ENCODE measurements at places on chromosomes 7 and 10.

DNA sequence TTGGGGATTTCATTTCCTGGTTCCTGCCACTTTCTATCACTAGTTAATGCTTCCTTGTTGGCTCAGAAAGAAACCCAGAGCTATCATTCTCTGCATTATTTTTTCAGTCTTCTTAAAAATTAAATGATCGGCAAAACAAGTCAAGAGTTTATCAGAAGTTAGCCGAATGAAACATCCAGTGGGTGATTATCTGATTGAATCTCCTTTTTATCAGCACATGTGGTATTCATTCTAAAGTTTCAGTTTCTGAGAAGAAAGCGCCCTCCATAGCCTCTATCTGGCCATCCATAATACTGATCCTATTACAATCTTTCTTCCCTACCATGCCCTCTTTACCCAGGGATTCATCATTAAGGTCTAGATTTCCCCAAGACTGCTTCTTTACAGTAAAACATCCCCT is 71.8 kb downstream of the OSBPL3 start:
- no peak for DNase-seq

GRCh38 chr10:104750291-104750690 is 109.2 kb downstream of the SORCS3 start:
- no peak for DNase-seq

GRCh38 chr10:88608052-88608732 is 21.6 kb downstream of the LIPJ start:
- no peak for DNase-seq

DNA sequence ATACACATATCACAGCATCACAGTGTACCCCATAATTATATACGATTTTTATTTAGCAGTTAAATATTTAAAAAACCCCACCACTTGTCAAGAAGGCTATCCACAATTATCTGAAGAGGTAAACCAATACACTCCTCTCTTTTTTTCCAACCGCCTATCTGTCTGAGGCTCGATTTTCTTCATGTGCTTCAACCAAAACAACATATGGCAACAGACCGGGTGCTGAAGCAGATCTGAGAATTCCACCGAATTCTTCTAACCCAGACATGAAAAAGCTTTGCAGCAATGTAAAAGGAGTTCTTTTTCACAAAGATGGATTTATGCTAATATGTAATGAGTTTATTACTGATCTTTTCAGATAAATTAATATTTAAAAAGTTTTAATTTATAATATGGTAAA is 132.4 kb upstream of the RHEB start:
- DNase-seq, result no peak

DNA sequence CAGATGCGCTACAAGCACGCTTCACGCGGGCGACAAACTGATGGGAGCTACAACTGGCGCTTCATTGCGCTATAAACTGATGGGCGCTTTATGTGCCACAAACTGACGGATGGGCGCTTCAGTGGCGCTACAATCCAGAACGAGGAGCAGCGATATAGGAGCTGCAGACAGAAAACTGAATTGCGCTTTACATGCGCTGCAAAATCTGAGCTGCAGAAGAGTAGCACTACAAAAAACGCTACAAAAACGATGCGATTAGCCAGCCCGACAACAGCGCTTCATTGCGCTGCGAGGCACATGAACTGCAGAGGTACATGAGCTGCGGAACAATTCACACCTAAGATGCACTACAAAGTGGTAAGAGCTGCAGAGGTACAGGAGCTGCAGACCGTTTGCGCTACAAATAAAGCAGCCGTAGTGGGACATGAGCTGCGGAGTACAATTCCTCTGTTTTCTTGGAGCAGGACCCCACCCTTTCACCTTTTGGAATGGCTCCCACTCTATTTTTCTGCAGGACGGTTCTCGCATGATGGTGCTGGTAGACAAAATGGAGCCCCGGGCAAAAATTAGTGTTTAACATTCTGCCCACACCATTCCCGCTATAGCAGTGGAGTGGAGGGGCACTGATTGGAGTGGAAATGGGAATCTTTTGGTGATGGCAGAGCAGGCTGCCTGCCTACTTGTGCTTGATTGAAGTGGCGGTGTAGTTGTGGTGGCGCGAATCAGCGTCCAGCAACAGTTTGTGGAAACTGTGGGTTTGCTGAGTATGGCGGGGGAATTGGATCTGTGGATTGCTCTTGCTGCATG is 1.2 kb upstream of the SGCE start:
- no peak for DNase-seq

DNA sequence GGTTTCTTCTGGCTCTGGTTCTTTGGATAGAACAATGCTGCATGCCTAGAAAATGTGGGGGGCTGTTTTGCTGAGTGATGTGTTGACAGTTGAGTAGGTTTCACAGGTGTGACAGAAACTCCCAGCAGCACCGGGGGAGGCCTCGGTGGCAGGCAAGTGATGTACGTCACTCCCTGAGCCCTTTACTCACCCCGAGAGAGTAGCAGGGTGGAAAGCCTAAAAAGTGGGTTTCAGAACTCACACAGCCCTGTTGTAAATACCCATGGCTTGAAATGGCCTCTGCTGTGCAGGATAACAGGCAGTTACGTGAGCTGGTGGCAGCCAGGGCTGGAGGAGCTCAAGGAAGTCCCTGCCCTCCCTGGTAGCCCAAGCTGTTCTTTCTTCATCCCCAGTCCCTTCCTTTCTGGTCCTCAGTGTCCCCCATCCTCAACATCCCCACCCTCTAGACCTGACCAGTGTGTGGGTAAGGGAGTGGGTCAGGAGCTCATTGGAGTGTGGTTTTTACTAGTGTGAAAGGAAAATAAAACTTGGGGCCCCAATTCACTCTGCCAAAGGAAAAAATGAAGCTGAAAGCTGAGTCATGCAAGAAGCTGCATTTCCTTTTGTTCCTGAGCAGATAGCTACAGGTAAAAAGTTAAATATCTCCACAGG is 258.1 kb downstream of the STK31 start:
- no peak for DNase-seq

DNA sequence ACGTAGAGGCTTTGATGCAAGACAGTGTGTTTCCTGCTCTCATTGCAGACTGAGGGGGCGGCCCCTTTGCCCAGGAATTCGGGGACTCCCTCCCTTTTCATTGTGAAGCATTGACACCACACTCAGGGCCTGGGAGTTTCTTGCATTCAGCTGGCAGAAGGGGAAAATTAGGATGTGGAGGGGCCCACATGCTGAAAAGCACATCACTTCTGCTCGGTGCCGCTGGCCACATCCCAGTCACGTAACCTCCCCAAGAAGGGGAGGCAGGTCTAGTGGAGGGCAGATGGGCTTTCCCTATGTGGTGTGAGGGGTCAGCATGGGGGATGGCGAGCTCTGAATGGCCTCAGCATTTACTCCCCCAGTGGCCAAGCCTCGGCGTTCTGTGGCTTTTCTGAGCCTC is 47.9 kb downstream of the ADCY1 start:
- no peak for DNase-seq

GRCh38 chr10:34249634-34250033 is 565.5 kb downstream of the PARD3 start:
- no peak for DNase-seq

GRCh38 chr7:2242541-2243429 is 759 bp downstream of the NUDT1 start:
- DNase-seq, result no peak

DNA sequence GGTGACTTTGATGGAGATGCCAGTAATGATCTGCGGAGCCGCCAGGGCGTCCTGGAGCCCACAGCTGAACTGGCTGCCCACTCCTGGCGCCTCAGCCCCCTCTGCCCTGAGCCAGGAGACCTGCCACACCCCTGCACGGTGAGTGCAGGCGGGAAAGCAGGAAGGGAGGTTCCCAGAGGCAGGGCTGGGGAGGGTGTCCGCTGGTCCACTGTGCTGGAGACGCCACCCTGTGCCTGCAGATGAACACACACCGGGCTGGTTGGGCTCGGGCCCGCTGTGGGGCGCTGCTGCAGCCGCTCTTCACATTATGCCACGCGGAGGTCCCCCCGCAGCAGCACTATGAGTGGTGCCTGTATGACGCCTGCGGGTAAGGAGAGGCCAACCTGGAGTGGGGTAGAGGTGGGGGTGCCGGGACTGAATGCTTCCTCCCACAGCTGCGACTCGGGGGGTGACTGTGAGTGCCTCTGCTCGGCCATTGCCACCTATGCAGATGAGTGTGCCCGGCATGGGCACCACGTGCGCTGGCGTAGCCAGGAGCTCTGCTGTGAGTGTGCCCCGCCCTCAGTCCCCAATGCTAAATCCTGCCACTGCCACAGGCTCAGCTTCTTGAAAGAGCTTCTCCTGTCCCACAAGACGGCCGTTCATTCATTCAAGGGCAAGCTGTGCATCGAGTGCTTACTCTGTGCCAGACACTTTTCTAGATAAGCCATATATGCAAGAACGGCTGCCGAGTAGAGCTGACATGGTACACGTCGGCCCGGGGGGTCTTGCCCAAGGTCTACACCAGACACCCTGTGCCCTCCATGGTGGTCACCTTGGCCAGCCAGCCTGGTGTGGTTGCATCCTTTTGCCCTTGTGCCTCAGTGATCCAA is 14.3 kb upstream of the ZNF467 start:
- DNase-seq, result no peak

DNA sequence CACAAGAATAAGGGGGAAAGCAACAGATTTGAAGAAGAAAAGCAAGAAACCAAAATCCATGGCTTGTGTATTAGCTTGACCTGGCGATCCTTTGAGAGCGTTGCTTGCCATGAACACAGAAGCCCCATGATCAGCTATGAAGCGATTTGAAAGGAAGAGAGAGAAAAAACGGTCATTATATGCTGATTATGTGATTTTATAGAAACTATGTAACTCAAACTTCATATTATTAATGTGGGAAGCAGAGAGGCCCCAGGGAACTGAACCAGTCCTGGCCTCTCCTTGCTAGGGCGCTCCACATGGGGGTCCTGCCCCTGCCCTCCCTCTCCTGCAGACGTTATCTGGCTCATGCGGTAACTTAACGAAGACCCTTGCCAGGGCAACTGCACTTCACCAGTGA is 306.1 kb upstream of the ADARB2 start:
- no peak for DNase-seq

DNA sequence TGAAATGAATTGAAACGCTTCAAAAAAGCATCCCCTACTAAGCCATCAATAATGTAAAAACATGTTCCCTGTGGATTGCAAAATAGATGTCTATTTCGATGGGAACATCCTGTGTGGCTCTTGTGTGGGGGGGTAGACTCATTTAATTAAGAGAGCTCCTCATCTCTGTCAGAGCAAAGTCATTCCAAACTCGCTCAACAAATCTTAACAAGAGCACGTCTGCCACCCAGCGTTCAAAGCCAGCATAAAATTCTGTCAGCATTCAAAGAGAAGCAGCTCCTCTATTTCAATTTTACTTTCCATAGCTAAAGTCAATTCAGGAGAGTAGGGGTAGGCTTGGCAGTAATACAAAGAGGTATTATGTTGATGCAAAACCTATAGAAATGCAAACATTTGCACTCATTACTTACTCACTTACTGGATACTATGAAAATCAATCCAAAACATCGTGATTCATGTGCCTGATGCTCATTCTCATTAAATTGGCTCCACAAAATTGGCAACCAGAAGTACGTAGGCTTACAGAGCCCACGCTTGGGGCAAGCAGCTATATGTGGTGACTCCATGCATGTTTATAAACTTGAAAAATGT is 114.9 kb downstream of the IPMK start:
- DNase-seq, result no peak

DNA sequence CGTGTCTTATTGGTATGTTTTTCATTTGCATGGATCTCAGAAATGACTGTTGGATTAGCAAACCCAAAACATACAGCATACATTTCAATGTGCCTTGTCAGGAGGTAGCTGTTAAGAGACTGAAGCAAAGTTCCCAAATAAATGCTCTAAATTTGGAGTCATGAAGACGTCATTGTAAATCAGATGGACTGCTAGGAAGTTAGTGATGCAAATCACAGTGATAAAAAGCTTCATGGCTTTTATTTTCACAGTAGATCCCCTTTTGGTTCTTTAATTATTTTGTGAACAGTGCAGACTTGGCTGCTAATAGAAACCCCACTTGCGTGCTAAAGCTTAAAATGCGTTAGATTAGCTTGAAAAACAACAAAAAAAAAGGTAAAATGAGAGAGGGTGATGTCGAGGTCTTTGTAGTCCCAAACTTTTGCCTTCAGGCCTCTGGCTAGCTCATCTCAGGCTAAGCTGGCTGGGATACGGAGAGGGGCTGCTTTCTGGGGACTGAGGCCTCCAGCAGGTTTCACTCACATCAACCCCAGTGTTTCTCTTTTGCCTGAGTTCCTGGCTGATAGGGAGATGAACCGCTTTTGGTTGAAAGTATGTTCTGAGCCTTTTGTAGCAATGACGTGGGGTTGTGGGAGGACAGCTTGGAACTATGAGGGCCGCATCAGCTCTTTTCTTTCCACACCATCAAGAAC is 107.1 kb upstream of the CDCA7L start:
- DNase-seq, result no peak

DNA sequence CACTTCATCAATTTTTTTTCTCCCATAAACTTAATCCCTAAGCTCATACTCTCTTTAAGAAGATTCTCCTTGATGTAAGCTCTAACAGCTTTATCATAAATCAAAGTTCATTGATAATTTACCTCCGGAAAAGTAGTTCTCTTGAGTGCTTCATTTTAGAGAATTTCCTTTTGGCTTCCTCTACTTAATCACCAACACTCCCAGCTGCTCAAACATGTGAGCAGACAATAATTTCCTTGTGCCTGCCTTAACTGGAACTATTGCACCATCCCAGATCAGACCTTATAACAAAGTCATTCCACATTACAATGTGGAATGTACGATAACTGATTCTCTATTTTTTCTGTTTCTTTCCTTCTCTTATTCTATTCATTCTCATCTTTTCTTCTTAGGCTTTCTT is 5.9 kb downstream of the FEZF1 start:
- DNase-seq, result no peak

DNA sequence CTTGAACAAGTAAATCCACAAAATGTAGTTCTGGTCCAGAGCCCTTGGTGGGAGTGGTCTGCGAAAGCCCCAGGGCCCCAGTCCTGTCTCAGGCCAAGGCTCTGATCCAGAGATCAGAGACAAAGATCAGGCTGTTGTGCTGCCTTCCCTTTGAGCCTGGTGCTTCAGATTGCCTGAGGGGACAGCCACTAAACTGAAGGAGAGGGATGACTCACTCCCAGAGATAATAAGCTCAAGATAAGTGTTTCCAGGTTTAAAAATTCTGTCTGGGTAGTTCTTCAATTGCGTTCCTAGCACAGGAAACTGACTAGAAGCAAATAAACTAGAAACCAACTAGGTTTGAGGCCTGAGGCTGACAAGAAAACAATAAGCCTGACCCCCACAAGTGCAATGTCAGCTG is 190.2 kb downstream of the RAMP3 start:
- no peak for DNase-seq

- no peak for DNase-seq
Measured at GRCh38 chr7:30817371-30817767, 46.2 kb downstream of the MINDY4 start.

DNA sequence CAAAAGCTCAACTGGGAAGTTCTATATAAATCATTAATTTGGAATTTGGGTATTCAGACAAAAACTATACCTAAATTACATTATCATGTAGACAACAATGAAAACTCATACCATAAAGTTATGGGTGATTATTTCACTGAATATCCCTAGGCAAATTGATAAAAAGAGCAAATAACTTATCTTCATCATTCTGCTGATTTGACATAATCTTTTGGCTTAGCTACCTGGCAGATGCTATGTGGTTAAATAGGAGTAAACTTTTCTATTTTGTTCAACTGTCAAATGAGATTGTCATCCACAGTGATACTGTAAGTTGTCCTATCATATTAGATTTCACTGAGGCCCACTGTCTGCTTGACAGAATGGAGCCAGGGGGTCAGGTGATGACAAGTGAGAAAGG is 148.9 kb upstream of the FEZF1 start:
- no peak for DNase-seq

- peak; percentile 39 for DNase-seq
Measured at GRCh38 chr7:4845740-4846142, 16.1 kb downstream of the PAPOLB start.

- DNase-seq, result no peak
Measured at GRCh38 chr10:48924988-48925387, 14.7 kb downstream of the LRRC18 start.

Data from hematopoietic multipotent progenitor cell (in vitro differentiated cells).